ENCODE measurements at places on chromosomes 12 and 14.

- DNase-seq: no peak
These were observed 270.0 kb upstream of the NAV3 start for GRCh38 chr12:77560714-77561113.

DNA sequence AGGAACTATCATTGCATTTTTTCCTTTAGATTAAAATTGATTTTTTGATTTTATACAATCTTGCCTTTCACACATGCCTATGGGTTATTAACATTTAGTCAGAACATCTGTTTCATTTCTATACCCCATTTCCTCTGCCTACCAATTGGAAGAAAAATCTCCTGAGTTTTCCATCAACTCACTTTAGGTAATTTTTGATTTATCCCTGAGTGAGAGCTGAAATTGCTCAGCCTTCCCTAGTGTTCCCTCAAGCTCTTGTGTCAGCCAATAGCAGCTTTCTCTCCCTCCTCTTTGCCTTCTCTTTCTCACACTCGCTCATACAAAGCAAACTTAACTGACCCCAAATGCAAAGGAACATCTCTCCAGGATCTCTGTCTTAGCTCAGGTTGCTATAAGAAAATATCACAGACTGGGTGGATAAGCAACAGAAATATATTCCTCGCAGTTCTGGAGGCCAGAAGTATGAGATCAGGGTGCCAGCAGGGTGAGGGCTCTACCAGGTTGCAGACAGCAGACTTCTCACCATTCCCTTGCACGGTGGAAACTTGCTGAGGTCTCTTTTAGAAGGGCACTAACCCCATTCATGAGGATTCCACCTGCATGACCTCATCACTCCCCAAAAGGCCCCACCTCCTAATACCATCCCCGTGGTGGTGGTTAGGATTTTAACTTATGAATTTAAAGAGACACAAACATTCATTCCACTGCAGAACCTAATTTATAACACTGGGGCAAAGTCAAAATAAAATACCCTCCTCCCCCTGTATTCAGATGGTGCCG is 224.2 kb upstream of the SFSWAP start:
- no peak for DNase-seq

DNA sequence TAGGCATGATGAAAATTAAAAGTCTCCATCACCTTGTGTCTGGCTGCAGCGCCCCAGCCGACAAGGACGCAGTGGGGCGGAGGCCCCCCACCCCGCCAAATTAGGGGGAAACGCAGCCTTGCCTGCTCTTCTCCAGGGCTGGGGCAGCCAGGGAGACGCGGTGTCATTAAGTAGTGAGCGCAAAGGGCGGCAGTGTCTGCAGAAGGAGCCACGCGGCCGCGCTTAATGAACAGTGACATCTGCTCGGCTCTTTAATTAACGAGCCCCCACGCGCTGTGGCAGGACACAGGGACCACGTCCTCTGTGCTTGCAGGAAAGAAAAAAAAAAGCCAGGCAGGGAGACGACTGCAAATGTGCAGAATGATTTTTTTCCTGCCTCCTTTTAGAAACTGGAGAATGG is 93.4 kb upstream of the NCOR2 start:
- no peak for DNase-seq

DNA sequence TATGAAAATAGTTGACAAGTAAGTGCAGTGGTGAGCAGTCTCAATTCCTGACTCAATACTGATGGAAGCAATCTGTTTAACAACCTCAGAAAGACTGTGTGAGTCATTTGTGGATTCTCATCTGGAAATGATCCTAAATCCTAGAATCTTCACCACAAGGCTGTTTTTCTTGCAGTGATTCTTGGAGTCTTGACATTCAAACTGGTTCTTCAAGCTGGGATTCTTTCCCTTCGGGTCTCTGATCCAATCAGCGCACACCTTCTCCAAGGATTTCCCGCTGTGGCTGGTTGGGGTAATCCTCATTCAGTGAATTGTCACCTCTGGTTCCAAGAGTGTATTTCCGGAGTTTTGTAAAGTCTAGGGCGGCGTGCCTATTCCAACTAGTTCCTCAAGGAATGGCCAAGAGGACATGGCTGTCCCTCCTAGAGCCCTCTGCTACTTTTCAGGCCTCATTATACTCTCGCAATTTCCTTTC is 37.7 kb upstream of the FOXJ2 start:
- no peak for DNase-seq

GRCh38 chr12:80701388-80701787 is 6.0 kb upstream of the MYF6 start:
- no peak for DNase-seq

GRCh38 chr12:62429457-62429856 is 37.2 kb upstream of the MON2 start:
- DNase-seq: no peak

DNA sequence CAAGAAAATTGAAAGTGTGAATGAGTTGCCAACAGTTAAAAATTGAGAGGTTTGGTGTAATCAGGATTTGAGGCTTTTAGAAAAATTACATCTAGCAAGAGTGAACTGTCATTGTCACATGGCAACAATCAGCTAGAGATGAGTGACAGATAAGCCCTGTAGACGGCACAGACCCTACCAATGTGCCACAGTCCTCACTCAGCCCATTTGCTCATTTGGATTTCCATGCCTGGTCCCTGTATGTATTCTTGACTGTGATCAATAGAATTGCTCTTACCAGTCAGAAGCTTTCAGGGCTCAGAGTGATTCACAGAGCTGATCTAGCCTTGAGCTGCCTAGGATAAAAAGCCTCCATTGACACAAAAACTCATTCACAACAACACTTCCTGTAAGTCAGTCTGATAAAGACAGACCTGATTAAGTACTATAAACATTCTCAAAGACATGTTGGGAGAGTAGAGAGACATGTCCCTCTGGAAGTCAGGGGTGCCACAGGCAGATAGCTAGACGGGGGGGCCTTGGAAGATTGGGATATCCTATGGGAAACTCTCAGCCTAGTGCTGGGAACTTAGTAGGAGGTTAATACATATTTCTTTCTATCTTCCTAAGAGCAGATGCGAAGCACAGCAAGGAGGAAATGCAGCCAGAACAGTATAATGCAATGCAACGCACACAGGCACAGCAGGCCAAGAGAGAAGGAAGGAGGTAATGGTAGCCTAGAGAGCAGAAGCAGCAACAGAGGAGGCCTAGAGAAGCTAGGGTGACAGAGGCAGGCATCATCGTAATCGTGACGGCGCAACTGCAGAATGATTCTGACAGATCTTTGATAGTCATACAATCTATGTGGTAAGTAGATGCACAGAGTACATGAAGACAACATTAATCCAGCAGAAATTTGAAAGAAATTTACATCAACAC is 2.0 kb upstream of the PELI2 start:
- DNase-seq: no peak

- no peak for DNase-seq
These were observed 18.5 kb upstream of the GPRC5A start for GRCh38 chr12:12872934-12873275.

DNA sequence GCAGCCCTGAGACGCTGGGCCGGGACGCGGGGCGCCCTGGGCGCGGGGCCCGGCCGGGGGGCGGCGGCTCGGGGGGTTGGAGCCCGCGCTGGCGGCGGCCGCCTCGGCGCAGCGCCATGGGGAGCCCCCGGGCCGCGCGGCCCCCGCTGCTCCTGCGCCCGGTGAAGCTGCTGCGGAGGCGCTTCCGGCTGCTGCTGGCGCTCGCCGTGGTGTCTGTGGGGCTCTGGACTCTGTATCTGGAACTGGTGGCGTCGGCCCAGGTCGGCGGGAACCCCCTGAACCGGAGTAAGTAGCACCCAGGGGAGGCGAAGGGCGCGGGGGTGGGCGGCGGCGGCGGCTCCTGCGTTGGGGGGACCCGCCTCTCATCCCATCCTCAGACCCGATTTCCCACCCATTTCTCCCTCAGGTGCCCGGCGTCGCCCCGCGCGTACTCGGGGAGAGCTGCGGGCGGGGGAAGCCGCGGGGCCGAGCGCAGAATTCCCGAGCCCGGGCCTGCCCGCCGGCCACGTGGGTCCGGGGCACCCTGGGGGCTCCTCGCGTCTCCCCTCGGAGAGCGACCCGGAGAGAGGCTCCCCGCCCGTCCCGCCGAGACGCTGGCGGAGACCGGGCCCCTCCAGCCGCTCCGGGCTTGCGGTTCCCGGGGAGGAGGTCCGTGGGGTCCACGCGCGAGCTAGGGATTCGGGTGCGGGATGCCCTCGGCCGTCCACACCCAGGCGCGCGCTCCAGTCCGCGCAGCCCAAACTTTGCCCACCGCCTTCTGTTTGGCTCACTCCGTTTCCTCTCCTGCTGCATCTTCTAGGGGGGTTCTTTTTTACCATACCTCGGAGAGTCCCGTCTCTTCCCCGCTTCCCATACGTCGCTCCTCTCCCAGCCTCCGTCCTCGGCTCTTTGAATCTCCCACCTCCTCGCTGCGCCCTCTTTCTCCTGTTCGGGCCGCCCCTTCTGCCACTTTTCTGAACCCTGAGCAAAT is 807 bp downstream of the B4GALNT3 start:
- peak; percentile 36 for DNase-seq

- DNase-seq: no peak
These were observed 198.2 kb downstream of the CHST11 start for GRCh38 chr12:104654665-104655609.

DNA sequence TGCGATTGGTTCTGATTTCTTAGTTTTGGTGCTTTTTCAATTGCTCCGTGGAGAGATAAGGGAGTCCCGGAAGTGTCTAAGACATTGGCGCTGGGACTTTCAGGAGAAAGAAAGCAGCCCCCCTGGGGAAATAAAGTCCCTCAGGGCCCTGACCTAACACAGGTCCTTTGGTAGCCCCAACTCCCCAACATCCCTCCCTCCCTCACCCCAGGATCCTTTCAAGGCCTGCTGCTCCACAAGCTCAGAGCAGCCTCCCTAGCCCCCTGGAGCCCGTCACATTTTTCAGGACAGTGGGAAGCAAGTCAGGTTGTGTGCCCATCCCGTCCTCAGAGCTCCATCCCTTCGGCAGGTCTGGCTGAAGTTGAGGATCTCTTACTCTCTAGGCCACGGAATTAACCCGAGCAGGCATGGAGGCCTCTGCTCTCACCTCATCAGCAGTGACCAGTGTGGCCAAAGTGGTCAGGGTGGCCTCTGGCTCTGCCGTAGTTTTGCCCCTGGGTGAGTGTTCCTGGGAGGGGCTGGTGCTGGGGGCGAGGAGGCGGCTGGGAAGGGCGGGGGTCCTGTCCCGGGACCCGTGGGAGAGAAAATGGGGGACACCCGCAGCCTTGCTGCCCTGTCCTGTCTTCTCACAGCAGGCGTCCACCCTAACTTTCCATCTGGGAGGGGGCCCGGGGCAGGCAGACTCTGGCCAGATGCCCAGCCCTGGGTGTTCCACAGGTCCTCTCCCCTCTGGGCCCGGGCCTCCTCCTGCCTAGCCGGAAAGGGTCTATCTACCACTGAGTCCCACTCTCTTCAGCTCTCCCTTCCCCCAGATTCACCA is 950 bp downstream of the IFI27 start:
- DNase-seq: no peak

- no peak for DNase-seq
These were observed 57.3 kb downstream of the MGAT4C start for GRCh38 chr12:86198696-86199444.

DNA sequence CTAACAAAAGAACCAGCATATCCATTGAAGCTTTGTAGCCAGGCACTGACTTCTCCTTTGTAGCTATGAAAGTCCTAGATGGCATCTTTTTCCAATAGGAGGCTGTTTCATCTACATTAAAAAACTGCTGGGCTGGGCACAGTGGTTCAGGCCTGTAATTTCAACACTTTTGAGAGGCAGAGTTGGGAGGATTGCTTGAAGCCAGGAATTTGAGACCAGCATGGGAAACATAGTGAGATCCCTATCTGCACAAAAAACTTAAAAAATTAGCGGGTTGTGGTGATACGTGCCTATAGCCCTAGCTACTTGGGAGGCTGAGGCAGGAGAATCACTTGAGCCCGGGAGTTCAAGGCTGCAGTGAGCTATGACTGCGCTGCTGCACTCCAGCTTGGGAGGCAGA is 167.7 kb downstream of the CALM1 start:
- DNase-seq: no peak

- no peak for DNase-seq
These were observed 384.9 kb downstream of the SOX5 start for GRCh38 chr12:23564451-23565152.

DNA sequence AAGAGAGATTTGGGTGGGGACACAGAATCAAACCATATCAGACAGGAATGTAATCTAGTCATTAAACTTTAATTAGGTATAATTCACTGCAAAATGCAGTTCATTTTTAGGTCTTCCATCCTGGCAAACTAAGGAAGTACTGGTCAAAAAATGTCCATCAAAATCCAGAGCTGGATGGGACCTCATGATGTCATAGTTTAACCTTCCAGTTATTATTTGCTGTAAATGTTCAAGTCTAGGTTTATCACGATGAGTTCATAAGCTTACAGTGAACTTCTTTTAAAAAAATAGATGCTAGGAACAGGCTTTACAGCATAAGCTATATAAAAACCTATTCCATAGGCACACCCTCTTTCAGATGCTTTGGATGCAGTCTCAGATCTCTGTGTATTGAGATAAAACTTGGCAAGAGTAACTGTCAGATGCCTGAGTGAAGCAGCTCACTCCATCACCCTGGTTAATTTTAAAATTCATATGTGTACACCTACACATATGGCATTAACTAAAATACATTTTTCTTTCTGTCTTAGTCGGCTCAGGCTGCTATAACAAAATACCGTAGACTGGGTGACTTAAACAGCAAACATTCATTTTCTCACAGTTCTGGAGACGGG is 7.9 kb downstream of the SSPN start:
- no peak for DNase-seq

DNA sequence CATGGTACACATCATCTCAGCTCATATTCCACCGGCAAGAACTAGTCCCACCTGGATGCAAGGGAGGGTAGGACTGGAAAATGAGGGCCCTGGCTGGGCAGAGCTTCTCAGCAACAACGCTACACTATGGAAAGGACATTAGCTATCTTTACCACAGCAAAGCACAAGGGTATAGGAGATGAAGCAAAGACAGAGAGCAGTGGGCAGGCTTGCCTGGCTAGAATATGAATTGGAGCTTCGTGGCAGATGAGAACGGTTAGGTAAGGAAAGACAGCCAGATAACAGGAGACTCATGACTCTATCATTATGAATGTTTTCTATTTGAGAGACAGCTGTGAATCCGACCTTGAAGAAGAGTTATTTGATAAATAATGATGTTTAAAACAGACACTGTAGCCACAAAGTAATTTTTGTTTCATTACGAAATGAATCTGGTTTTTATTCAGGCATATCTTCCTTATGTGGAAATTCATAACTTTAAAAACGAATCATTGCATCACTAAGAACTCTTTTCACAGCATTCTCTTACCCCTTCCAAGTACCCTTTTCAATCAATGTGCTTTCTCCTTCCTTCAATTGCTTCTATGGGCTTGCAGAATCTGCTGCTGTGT is 59.1 kb upstream of the PCED1B start:
- DNase-seq: no peak
